Stimulated activated CD8-positive, alpha-beta memory T cell treated with anti-CD3 and anti-CD28 coated beads, Interleukin-7, amount 100 ng/mL, for 1 hour (primary cell): ENCODE measurements at places on chromosomes 2 and 18.

DNA sequence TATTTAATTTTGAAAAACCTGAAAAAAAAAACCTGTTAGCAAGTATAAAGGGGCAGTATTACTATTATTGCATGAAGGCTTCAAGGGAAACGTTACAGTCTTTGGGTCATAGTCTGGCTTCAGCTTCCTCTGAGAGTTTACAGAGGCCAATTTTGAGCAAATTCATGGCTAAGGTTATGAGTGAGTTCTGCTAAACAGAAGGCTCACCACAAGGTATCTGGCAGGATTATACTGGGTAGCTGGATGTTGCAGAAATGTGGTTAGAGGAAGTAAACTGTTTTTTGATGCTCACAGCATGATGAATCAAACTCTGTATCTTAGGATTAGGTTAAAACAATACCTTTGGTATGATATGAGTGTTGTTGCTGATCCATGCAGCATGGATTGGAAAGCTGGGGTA, 9.3 kb downstream of the MRPL19 start:
- no peak for DNase-seq

DNA sequence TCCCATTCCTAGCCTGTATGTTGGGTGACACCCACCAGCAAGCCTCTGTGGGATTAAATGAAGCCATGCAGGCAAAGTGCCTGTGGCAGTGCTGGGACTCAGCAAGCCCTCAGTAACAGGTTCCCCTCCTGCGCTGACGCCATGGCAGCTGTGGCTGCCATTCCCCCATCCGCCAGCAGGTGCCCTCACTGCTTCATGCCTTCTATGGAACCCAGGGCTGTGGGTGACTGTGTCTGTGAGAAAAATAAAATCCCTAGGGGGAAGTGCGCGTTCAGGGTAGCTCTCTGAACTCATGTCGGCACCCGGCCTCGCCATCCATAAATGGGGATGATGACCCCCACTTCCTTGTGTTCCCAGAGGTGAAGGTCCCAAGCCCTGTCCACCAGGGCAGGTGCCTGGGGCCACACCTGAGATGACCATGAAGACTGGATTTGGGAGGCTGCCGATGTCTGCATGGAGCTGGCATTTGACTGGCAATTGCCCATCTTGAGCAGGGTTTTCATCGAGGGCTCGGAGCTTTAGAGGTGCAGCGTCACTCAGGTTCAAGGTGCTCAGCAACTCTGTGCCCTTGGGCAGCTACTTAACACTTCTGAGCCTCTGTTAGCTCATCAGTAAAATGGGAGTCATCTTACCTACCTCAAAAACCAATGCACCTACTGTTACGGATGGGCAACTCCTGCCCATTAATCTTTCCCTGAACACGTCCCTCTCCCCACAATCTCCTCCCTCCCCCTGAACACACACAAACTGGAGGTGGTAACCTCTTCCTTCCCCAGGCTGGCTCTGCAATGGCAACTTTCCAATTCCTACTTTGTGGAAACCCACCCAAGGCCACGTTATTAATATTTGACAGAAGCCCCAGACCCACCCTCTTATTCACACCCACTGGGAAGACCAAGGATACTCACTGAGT, 2.9 kb upstream of the MAL start:
- DNase-seq, result peak; percentile 78

DNA sequence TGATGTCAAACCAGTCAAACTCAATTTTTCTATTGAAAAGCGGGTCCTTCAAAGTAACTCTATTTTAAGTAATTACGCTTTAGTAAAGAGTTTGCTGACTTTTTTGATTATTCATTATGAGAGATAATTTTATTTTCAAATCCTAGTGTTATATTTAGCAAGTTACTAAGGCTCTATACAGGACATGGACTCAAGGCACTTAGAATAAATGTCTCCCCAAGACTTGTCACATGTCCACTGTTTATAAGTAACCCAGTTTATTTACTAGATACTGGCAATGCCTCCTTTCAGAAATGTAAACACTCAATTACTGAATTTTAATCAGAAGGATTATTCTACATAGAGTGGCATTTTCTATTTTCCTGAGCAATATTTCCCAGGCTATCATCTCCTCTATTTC, 638.1 kb downstream of the ERBB4 start:
- DNase-seq, result no peak

GRCh38 chr2:118845522-118846441, 1.7 kb downstream of the EN1 start:
- DNase-seq, result no peak

- no peak for DNase-seq
These were observed 50.2 kb downstream of the NFATC1 start for GRCh38 chr18:79445696-79446561.

DNA sequence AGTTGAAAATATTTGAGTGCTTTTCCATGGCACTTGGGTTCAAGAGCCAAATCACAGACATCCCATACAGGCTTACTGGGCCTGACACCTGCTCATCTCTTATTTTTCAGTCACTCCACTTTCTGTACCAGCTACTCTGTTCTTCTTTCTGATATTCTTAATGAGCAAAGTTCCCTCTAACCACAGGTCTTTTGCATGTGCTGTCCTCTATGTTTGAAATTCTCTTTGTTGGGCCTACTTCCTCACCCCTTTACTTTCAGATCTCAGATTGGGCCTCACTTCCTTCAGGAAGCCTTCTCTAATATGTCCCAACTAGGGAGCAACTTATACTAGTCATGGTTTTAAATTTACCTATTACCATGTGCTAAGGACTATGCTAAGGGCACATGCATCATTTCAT, 81.8 kb upstream of the RBMS1 start:
- DNase-seq, result no peak

DNA sequence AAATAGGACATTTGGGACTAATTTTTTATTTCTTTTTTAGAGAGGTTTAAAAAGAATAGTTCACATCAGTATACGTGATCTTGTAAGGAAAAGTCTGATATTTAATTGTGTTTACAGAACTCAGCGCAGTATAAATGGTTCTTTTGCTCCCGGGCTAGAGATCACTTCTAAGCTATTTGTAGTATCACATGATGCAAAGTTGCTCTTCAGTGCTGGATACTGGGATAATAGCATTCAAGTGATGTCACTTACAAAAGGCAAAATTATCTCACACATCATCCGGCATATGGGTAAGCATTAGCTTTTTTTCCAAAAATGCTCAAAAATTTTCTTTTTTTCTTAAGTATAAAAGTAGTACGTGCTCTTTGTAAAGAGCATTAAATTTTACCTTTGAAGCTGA, 37.4 kb upstream of the CYP20A1 start:
- DNase-seq, result no peak

- DNase-seq, result no peak
These were observed 1804.9 kb upstream of the LRRTM1 start for GRCh38 chr2:82109418-82109817.

GRCh38 chr2:84116143-84116542, 342.9 kb downstream of the SUCLG1 start:
- no peak for DNase-seq

DNA sequence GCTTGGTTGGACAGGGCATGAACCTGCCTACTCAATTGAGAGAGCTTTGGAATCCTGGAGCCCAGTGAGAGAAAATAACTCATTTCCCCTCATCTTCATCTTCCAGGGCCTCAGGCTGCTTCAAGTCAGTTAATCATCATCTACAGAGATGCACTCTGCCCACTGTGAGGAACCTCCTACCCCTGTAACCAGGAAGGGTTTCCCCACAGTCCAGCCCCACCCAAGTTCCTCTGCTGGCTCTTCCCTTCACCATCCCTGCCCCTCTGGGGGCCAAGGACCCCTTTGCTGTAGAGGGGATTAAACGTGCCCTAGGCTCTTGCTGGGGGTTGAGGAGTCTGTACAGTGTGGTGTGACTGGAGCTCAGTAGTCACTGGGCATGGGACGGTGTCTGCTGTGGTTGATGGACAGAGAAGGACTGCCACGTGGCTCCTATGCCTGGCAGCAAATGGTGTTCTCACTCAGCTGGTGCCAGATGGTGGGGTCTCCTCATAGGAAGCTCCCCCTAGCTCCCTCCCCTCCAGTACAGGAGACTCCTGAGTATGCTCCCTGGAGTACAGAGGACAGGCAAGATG, 29.5 kb upstream of the LGALSL start:
- DNase-seq, result no peak

DNA sequence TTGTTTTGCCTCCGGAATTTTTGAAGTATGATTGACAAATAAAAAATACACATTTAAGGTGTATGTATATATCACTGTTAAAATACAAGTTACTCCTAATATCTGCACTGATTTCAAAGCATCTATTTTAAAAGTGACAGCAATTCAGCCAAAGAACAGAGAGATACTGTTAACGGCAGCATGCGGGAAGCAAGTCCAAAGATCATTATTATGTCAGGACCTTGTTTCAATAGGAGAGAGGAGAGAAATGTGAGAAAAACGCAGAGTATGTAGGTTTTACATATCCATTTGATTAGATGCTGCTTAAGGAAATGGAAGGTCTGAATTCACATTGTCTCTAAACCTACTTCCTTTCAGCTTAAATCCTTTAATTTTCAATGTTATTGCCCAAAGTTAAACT, 545.5 kb upstream of the SLC8A1 start:
- DNase-seq, result no peak

- DNase-seq, result no peak
These were observed 24.6 kb upstream of the SPP2 start for GRCh38 chr2:234025891-234026401.

DNA sequence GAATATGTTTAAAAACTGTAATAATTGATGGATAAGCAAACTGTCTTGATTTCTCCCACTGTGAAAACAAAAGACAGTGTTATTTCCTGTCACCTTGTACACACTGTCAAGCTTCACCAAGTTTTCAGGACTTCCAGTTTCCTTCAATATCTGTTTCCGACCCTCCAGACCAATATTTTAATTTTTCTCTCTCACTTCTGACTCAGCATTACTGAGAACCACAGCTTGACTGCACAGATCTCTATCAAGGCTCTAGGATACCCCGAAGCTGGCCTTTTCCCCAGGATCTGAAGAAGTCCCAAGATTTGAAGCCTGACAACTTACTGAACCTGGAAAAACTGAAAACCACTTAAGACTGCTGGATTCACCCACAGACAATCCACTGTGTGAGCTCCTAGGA, 13.2 kb upstream of the SULT1C3 start:
- DNase-seq, result no peak

DNA sequence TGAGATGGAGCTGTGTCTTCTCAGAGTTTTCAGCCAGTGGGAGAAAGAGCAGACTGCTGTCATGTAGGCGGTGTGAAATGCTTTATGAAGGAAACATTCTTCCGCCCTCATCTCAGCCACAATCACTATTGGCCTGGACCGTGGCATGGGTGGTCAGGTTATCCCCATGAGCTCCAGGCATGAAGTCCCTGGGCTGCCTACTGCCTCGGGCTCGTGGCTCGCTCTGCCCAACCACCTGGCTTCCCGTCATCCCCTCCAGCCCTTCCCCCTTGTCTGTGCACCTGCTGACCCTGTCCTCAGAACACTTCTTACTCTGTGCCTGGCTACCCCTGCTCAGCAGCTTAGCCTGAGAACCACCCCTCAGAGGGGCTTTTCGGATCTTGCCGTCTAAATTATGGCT, 15.5 kb downstream of the COLEC11 start:
- no peak for DNase-seq

DNA sequence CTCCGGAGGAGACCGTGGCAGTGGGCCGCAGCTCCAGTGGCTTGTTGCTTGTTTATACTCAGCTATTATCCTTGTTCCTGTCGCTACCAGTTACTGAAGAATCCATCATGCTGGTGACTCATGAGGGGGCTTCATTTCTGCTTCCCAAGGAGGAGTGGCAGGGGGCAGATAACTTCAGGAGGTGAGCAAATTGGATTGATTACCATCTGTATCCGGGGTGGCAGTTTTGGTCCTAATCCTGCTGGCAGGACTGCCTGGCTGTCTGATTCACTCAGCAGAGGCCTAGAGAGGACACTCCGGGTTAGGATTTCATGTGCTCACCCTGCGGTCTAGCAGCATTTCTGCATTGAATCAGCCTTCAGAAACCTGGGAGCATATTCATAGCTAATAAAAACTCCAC, 230.0 kb downstream of the ACTR3 start:
- DNase-seq, result no peak

GRCh38 chr18:23878336-23878900, 136.1 kb upstream of the TTC39C start:
- DNase-seq, result no peak

DNA sequence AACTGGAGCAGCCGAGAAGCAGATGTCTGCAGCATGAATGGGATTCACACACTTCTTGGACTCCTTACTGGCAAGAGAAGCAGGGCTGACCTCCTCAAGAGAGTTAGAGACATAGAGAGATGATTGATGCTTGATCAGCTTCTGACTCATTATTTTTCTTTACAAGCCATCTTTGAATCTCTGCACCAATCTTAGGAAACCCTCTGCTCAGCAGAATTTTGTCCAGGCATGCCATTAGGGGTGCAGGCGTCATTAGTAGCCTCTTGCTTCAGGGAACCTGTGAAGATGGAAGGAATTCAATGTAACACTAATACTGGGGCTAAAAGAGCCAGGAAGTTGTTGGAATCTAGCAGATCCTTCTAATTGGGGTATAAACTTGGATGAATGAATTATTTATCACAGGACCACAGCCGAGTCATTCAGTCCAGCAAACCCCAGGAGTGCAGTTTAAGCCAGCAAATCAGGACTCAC, 151.8 kb downstream of the MGAT5 start:
- no peak for DNase-seq

DNA sequence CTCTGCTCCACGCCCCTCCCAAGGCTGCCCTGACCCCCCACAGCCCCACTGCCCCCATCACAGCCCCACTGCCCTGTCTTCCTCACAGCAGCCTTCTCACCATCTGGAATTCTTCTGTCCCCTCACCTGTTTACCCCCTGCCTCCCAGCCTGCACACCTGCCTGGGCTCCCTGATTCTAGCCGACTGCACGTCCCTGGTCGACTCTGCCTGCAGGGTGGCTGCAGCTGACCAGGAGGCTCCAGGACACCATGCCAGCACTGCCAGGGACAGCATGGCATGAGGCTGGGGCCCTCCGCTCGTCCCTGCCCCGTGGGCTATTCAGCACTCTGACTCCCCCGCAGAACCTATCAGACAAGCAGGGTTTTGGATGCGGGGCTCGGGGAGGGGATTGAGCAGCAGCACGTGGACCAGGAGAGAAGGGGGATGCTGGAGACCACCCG, 254.1 kb downstream of the HDAC4 start:
- DNase-seq, result no peak

DNA sequence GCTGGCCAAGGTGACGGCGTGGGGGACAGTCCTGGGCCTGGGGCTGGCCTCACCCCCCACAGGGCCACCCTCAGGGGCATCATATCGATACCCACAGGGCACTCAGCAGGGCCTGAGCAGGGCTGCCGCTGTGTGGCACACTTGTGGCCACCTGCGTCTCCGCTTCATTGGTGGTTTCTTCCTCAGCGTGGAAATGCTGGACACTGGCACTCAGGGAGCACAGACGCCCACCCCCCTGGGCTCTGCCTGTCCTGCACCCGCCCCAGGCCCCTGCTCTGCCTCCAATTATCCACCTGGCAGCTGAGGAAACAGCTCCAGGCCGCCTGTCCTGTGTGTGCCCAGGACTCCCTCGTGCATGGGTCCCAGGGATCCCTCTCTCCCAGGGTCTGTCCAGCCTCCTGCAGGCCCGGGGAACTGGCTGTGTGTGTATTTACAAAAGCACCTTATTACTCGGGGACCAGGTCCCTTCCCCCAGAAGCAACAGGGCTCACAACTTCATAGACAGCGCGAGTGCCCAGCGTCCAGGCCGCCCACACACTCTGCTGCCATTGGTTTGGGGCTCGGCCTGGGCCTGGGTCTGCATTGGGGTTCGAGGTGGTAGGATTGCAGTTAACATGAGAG, 13.1 kb downstream of the CROCC2 start:
- DNase-seq, result no peak

- no peak for DNase-seq
These were observed 141.4 kb downstream of the CAPN13 start for GRCh38 chr2:30665761-30666265.

GRCh38 chr2:20619624-20620024, 31.3 kb downstream of the HS1BP3 start:
- DNase-seq, result no peak
